ENCODE measurements at places on chromosomes 5 and 9. TPM values are rescaled to one million over a fixed set of nuclear protein-coding genes. Genes with fewer than 3 reads are reported as not detected.

DNA sequence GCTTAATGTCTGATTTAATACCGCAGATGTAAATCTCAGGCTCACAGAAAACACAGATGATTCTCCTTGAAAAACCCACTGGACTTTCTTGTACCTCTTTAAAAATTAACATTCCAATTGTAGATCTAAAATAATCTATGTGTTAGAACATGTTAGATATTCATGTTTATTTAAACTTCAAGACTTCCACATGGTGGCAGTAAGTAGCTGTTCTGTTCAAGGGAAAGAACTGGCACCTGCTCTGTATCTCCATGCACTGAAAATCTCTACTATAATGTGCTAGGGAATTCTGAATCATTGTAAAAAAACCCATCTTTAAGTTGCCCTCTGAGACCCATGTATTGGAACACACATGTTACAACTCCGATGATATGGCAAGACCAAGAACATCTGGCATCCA, 366.9 kb downstream of the DMRTA1 start:
- DNase-seq, result no peak

DNA sequence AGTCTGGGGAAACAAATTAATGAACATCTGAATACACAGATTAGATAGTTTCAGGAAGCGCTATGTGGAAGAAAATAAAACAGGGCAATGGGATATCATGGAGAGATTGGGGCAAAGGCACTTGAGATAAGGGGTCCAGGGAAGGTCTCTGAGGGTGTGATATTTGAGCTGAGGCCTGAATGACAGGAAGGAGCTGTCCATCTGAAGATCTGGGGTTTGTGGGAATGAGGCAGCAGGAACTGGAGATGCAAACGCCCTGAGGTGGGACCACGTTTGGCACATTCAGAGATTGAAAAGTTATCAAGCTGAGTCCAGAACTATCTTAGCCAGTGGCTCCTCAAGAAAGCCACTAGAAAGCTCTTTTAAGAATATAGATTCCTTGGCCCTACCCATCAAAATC, 8.7 kb upstream of the DAB2IP start:
- no peak for DNase-seq

DNA sequence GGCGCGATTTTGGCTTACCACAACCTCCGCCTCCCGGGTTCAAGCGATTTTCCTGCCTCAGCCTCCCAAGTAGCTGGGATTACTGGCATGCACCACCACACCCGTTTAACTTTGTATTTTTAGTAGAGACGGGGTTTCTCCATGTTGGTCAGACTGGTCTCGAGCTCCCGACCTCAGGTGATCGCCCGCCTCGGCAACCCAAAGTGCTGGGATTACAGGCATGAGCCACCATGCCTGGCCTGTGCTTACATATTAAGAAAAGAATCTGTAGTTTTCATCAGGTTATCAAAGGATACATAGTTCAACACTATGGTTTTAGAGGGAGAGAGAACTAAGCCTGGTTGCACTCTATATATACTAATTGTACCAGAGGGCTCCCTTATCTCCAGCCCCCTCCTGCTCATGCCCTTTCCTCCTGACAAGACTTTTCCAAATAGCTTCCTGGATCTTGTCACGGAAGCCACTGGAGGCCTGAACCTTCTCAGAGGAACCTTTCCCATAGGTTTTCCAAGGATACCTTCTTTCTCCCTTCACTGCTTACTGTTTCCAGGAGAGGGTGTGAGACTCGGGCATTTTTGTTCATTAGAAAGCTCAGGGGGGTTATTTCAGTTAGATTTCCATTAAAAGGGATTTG, 53.1 kb downstream of the SLC44A1 start:
- no peak for DNase-seq

DNA sequence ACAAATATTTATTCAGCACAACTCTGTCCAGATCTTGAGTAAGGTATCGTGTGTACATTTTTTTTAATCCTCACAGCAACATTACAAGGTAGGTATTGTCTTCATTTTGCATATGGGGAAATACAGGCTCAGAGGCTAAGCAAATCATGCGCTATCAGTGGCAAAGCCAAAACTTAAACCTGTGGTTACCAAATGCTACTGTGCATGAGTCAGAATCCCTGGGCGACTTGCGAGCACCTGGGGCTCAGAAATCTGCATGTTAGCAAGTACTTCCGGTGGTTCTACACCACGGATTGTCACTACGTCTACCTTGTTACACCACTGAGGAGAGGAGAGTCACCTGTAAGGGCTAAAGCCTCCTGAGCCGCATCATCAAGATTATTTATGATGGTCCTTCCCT, 21.3 kb downstream of the C5orf58 start:
- peak; percentile 85 for DNase-seq

GRCh38 chr5:61604076-61605025, 272.3 kb downstream of the ZSWIM6 start:
- no peak for DNase-seq

GRCh38 chr9:131873335-131873734, 133.5 kb upstream of the RAPGEF1 start:
- no peak for DNase-seq

DNA sequence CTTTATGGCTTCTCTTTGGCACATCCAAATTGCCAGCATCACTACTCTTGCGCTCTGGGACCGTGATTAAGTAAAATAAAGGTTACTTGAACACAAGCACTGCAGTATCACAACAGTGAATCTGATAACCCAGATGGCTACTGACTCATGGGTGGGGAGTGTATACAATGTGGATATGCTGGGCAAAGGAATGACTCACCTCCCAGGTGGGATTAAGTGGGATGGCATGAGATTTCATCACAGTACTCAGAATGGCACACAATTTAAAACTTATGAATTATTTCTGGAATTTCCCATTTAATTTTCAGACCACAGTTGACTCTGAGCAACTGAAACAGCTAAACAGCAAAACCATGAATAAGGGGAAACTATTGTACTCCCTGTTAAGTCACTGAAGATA, 4.3 kb downstream of the GFM2 start:
- DNase-seq, result peak; percentile 42

DNA sequence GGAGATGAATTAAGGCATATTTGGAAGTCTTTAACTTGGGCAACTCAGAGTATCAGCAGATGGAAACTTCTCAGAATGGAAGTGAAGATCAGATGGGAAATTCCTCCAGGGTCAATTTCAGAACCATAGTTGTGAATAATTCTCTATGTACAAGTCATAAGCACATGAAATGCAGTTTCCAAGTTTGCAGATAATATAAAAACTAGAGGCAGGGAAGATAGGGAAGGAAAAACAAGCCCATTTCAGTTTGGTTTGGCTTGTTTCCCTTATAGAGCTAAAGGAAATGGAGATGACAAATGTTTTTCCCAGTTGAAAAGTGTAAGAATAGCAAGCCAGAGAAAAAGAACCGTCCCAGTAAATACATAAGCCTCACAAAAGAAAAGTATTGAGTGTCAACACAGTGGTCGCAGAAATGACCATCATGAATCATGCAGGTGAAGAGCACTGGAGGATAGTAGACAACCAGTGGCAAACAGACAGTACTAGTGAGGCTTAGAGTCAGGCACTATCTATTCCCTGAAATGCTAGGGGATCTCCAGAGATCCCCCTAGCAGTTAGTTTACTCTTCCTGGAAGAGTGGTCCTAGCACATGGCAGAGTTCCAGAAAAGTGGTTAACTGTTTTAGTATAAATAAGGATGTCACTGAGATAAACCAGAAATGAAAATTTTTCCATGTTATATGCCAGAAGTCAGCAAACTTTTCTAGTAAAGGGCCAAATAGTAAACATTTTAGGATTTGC, 245.9 kb downstream of the SAXO1 start:
- no peak for DNase-seq

The PCDHAC2 gene
- total RNA-seq, result not detected

The LCN9 gene
- total RNA-seq, result not detected

The HEMGN gene
- total RNA-seq, result 1.2 TPM

The SPATA31C1 gene
- total RNA-seq, result not detected

The SLCO6A1 gene
- not detected for total RNA-seq

The ARHGEF39 gene
- total RNA-seq, result 16.0 TPM

The SMIM33 gene
- 0.16 TPM for total RNA-seq

The PCDHA10 gene
- not detected for total RNA-seq

The NEURL1B gene
- total RNA-seq, result 0.22 TPM
